ENCODE measurements at places on chromosomes 4 and X. TPM values are rescaled to one million over a fixed set of nuclear protein-coding genes. Genes with fewer than 3 reads are reported as not detected.

Gene CXCL5
- total RNA-seq = not detected

Gene RAB41
- not detected for total RNA-seq

DNA sequence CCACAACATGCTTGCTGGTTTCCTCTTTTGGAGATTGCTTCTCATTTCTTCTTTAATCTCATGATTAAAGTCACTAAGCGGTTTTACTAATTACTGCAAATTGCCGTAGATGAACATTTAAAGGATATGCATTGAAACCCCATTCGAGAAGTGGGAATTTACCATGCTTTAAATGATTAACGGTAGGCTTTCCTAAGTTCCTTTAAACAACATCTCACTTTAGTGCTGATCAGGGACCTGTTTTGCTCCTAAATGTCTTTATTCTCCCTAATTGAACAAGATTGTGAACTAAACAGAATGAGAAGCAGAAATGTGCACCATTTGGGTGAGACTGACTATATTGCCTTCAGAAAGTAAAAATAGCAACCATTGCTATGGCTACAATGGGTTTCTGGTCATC is 430.3 kb downstream of the GALNTL6 start:
- DNase-seq = no peak

DNA sequence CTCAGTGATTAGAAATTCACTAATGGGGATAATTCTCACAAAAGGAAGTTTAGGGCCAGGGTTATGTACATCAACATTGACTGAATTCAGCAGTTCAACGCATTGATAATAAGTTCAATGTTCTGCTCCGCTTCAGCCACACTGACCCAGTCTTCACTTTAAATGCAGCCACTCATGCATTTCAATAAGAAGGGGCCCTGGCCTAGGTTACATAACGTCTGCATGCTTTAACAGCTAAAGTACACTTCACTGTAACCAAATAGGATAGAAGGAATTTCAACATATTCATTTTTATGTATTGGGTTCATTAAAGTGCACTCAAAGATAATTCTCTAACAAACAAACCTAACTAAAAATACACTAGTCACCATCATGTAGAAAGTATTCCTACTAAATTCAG is 12.8 kb upstream of the TSPAN7 start:
- DNase-seq = no peak

DNA sequence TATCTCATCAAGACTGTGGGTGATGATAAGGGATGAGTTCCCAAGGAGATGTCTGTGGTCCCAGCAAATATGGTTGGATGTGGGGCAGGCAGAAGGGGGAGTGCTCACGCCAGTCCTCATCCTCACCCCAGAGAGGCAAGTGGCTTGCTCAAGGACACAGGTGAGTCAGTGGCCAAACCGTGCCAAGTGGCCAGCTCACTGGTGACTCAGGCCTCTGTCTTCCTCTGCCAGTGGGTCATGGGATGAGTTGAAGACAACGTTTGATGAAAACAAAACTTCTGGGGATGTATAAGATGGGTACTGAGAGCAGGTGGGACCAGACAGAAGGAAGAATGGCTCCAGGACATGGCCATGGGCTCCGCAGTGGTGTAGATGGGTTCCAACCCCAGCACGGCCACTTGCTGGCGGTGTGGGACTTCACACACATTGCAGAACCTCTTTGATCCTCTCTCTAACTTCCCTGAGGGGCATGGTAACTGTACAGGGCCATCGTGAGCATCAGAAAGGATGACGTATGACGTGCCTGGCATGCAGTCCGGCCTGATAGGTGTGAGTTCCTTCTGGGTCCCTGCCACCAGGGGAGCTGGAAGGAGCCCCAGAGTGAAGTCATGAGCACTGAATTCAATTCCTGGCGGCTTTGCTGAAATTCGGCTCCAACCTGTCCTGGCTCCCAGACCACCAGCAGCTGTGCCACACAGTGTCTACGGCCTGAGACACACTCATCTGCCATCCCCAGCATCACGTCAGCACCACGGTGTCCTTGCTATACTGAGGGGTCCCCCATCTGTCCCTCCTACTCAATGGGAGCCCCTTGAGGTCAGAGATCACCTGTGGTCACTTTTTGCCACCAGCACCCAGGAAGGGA is 41.3 kb upstream of the GPR78 start:
- DNase-seq = no peak

- DNase-seq = no peak
Measured at GRCh38 chr4:38964942-38965775, 67.0 kb downstream of the TMEM156 start.

All from activated naive CD8-positive, alpha-beta T cell treated with anti-CD3 and anti-CD28 coated beads for 36 hours (primary cell).